ENCODE measurements at places on chromosomes 13 and 19.

DNA sequence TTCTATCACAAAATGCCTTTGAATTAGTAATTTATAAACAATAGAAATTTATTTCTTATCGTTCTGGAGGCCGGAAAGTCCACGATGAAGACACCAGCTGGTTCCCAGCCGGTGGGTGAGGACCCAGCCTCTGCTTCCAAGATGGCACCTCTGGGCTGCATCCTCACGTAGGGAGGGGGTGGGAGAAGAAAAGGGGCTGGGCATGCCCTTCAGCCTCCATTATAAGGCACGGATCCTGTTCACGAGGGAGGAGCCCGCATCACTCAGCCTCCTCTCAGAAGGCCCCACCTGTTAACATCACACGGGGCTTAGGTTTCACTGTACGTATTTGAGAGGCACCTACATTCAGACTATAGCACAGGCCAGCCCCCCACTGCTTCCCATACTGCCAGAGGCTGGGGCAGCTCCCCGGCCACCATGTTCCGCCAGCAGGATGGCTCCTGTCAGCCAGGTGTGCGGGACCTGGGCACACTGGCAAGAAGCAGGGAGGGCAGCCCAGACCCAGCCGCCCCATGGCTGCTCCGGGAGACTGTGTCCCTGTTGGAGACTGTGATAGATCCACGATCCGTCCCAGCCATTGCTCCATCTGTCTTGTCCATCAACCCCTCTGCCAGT, 131.6 kb downstream of the SOX1 start:
- DNase-seq, result no peak

GRCh38 chr19:5941673-5942072, 27.6 kb downstream of the CAPS start:
- DNase-seq, result no peak

DNA sequence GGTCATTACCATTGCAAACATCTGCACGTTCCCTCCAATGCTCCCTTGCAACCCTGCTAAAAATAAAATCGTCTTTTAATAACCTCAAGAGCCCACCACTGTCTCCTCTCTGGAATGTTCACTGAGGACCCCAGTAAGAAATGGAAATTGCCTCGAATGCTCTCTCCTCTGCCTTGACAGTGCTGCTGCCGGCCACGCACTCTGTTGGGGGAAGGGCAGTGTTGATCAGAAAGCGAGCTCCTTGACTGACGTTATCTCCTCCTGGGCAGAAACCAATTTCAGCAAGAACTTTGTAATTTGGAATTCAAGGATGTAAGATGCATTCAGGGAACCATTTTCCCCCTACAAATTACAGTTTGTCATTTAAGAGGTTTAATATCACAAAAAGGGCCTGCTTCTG, 718.5 kb downstream of the UQCRFS1 start:
- DNase-seq, result no peak

DNA sequence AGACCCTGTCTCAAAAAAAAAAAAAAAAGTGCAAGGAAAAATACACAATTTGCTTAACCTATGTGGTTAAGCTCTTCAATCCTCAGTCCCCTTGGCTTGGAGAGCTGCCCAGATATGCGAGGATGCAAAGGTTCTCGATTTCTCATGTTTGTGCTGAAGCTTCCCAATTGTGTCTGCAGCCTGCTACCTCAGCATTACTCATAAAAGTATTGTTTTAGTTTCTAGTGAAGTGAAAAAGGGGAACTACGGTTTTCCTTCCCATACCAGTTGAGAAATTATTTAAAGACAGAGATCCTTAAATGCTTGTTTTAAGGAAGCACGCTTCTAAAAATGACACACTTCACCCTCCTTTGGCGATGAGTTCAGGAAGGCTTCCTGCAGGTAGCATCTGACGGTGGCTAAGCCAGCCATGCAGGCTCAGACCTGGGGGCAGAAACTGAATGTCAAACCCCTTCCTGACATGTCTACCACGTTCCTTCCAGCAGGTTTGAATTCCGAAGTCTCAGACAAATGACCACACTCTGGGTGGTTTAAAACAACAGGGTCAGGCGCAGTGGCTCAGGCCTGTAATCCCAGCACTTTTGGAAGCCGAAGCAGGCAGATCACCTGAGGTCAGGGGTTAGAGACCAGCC, 47.9 kb downstream of the RUBCNL start:
- no peak for DNase-seq

- DNase-seq, result no peak
These were observed 1781.9 kb upstream of the MIR17HG start for GRCh38 chr13:89565476-89566100.

DNA sequence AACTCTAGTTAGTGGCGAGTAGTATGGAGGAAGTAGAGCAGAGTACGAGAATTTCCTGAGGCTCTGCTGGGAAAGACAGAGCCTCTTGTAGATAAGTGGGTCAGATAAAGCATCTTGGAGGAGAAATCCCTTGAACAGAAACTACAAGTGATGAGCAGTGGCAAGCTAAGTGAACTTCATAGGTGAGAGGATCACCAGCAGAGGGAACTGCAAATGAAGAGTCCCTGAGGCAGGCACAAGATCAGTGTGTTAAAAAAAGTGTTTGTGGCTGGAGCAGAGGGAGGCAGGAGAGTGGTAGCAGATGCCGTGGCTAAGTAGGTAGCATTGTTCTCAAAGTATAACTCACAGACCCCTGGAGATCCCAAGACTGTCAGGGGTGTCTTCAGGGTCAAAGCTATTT, 437.6 kb downstream of the HS6ST3 start:
- DNase-seq, result no peak

GRCh38 chr13:62704875-62705274, 1289.2 kb upstream of the PCDH20 start:
- DNase-seq, result no peak

- no peak for DNase-seq
These were observed 6.5 kb downstream of the CARS2 start for GRCh38 chr13:110699148-110700145.

- DNase-seq, result no peak
These were observed 7.5 kb downstream of the ARL11 start for GRCh38 chr13:49635599-49636433.

DNA sequence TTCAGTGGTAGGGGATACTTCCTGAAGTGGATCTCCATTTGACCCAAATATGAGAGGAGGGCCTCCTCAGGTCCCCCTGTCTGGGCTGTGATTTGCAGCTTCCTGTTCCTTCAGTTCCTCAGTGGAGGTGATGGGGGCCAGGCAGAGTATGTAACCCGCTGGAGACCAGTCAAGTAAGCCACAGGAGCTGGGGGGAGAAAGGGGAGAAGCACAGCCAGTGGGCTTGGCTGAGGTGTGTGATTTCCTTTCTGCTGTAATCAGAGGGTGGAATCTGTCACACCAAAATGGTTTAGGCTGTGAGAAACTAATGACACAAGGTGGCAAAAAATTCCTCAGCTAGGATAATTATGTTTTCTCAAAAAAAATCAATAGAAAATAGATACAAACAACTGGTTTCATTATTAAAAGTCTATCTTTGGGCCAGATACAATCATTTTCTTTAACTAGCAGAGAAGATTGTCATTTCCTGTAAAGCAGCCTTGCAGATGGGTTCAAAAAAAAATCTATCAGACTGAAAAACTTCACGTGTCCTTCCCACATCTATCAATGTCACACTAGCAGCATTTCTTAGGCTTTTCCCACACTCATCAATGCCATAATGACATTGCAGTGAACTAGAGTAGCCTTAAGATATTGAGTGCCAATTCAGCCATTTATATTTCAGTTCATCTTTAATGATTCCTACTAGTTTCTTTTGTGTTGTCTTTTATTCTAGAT, 1660.3 kb downstream of the EFNB2 start:
- DNase-seq, result peak; percentile 0

GRCh38 chr13:114226088-114226487, 8.6 kb upstream of the CDC16 start:
- DNase-seq, result no peak

DNA sequence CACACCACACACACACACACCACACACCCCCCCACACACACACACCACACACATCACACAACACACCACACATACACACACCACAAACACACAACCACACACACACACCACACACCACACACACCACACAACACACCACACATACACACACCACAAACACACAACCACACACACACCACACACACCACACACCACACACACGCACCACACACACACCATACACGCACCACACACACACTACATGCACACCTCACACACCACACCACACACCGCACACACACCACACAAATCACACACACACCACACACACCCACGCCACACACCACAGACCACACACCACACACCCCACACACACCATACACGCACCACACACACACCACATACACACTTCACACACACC, 83.5 kb downstream of the ZNF557 start:
- no peak for DNase-seq

DNA sequence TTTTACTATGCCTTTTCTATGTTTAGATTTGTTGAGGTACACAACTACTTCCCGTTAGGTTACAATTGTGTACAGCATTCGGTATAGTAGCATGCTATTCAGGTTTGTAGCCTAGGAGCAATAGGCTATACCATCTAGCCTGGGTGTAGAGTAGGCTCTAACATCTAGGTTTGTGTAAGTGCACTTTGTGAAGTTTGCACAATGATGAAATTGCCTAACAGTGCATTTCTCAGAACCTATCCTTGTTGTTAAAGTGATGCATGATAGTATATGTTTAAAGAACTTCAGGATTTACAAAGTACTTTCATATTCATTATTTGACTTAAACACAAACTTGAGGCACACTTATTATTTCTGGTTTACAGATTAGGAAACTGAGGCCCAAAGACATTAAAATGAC, 11.5 kb upstream of the SERPINE3 start:
- no peak for DNase-seq

- DNase-seq, result no peak
These were observed at the start of gene GRIN2D for GRCh38 chr19:48393559-48394330. TSS of gene GRIN2D (plus strand) at chr19:48393668. CDS start at chr19:48398393, 4,725 bp downstream.

GRCh38 chr19:18286973-18287635, 5.7 kb upstream of the JUND start:
- no peak for DNase-seq

- no peak for DNase-seq
These were observed 177.3 kb upstream of the SGCG start for GRCh38 chr13:23003446-23003845.

DNA sequence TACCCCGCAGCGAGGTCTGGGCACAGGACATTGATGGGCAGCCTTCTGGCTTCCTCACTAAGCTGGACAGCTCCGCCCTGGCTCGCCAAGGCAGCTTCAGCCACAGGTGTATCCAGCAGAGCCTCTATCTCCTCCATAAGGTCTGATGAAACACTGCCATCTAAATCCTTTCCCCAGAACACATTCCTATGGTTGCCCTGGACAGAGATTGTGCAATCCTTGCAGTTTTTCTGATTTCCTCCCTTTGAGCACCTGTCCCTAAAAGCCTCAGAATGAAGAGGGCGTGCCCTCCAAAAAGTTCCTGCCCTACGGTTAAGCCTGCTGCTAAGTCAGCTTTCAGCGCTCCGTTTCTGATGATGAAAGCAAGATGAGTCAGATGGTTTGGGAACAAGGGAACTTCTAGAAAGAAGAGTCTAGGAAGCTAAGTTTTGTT, 21.0 kb downstream of the CLEC4M start:
- DNase-seq, result no peak
